ENCODE measurements at places on chromosomes 12 and 14. TPM values are rescaled to one million over a fixed set of nuclear protein-coding genes. Genes with fewer than 3 reads are reported as not detected.

Gene P2RX2
- total RNA-seq: not detected

DNA sequence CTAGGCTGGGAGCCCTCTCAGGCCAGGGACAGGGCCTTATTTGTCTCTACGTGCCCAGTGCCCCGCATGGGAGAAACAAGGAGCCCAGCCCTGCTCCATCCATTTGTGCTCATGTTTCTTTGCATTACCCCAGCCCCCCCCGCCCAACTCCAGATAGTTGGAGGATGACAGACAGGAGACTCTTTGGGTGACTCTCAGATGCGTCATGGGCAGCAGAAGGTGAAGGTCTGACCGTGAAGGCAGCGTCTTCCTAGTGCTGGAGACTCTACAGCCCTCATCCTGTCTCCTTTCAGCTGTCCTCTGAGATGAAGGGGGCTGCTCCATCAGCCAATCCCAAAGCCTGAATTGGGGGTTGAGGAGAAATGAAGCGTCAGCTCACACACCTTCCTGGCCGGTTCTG is 283 bp upstream of the PSMB11 start:
- DNase-seq: no peak

DNA sequence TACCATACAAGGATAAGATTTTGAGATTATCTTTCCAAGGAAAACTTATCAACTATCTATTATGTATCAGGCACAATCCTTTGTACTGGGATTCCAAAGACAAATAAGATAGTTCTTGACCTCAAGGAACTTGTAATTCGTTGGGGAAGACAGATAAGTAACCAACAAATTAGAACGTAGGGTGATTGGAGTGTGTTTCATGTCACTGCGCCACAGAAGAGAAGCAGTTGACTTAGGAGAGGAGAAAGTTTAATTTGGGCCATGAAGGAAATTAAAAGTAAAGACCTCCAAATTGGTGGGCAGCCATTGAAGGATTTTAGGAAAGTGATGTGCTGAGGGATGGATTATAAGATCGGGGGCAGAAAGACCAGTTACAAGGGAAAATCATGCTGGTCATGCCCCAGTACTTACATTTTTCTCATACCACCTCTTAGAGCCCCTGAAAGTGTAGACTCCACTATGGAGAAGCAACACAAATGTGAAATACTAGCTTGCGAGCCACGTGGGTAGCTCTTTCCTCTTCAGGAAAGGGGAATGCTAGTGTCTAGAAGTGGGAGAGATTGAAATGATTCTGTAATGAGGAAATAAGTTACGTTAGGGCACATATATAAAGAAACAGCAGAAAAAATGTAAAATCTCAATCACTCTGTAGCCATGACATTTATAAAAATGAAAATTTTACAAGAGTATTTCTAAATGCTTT is 148.7 kb downstream of the ETV6 start:
- no peak for DNase-seq

- DNase-seq: no peak
Observed at GRCh38 chr12:93877446-93877845, 200.3 kb downstream of the CRADD start.

Gene KRT8
- 0.20 TPM for total RNA-seq

Gene STYK1
- total RNA-seq: not detected

DNA sequence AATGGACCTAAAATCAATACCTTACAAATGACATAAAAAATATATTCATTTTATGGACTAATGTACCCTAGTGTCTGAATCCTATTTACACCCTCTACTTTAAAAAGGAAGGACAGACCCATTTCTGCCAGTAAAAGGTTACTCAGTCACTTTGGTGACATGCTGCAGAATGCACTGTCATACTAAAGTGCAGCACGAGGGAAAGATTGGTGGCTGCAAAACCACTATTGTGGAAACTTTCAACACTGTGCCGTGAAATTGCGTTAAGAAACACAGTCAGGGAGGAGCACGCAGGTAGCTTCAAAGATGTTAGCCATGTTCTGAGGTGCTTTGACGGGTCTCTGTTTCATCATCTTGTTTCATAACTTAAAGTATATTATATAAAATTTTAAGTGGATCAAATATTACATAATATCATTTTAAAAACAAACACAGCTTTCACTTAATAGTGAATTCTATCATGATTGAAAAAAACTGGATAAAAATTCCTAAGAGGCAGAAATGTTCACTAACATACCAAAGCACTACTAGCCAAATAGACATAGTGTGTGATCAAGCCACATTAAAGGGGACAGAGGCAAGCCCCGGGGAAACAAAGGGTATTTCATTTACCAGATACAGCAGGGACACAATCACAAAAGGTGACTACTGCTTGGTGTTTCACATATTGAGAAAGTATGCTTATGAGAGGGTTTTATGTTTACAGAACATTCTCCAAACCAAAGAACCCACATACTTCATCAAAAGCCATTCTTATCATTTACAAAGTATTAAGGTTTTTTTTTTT is 330.8 kb upstream of the SOX5 start:
- no peak for DNase-seq

- no peak for DNase-seq
Observed at GRCh38 chr12:15230751-15231150, 9.5 kb upstream of the RERG start.

- no peak for DNase-seq
Observed at GRCh38 chr12:89697296-89697695, 11.3 kb downstream of the ATP2B1 start.

Gene ADAMTS20
- not detected for total RNA-seq

DNA sequence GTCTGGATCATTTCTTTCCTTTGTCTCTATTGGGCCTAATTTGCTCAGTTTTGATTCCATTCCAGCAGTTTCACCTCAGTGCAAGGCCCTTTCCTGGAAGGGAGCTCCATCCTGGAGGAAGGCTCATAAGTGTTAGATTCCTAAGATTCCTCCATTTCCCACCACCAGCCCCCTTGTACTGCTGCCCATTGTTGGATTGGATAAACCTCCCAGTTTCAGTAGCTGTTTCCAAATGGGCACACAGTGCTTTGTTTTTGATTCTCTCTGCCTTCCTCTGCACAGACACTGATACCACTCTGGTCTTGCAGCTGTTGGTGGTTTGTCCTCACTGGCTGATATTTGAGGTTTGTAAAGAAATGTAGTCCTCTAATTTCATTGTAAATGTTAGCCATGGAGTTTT is 158.9 kb downstream of the SLC15A5 start:
- no peak for DNase-seq

DNA sequence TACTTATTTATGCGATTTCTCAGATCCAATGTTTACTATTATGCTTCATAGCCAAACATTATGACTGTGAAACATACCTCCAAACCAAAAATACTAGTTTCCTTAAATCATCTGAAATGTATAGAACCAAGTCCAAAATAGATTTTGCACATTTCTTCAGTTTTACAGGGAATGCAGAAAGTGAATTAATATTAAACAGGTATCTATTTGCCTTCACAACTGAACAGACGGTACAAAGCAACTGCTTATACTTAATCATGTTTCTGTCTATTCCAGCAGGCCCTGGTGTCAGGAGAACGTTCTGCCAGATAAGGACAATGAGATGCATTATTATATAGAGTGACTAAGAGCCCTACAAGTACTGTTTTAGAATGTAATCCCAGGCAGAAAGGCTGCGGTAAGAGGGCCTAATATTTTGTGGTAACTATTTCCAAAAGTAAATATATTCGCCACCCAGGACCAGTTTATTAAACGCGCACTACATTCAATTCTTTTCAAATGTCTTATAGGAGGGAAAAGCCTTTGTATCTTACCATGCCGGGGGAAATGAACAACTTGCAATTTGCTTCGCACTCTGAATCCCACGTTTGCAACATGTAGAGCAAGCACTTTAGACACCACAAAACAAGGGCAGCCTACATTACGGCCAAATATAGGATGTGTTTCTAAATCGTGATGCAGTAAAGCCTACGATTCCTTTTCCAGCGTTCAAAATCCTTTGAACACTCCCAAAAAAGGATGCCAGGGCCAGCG is 1.5 kb downstream of the CORO1C start:
- no peak for DNase-seq

- DNase-seq: peak; percentile 26
Observed at GRCh38 chr12:41932470-41932991, 212.1 kb downstream of the GXYLT1 start.

DNA sequence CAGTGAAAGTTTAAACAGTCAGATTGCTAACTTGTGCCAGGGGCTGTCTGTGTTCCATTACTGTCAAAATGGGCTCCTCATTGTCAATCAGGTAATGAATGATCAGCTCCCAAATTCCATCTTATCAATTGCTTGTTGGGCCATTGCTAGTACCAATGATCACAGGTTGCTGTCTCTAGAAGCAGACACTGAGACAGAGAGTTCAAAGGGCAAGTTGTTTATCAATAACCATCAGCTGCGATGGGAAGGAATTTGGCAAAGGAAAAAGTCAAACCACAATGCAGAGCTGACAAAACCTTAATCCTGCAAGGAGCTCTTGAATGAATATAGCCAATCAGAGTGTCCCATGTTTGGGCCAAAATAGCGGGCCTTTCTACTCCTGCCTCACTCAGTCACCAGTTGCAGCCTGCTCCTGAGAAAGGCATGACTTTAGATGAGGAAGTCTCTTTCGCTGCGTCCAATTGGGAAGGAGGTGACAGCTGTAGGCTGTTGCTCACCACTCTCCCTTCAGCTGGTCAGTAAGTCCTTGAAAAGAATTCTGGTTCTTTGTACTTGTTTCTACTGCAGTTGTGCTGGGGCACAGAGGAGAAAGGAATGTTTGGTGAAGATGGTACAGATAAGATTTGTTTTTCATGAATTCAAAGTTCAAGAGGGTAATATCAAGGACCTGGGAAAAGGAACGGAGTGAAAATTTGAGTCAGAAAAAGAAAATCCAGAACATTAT is 179.2 kb upstream of the PDE3A start:
- DNase-seq: no peak

GRCh38 chr12:50620109-50620977 is 115.6 kb downstream of the DIP2B start:
- DNase-seq: no peak

All from tibial nerve (tissue), 4 donors.